Cortex of kidney (tissue), 1 donor: ENCODE measurements at places on chromosomes 2 and 18.

- no peak for DNase-seq
These were observed 20.7 kb downstream of the USP34 start for GRCh38 chr2:61450144-61450543.

GRCh38 chr18:45066210-45066609, 385.5 kb downstream of the SETBP1 start:
- DNase-seq, result no peak

GRCh38 chr2:238771639-238772038, 76.2 kb upstream of the TWIST2 start:
- DNase-seq, result no peak

GRCh38 chr2:235088496-235088921, 136.7 kb downstream of the SH3BP4 start:
- no peak for DNase-seq

DNA sequence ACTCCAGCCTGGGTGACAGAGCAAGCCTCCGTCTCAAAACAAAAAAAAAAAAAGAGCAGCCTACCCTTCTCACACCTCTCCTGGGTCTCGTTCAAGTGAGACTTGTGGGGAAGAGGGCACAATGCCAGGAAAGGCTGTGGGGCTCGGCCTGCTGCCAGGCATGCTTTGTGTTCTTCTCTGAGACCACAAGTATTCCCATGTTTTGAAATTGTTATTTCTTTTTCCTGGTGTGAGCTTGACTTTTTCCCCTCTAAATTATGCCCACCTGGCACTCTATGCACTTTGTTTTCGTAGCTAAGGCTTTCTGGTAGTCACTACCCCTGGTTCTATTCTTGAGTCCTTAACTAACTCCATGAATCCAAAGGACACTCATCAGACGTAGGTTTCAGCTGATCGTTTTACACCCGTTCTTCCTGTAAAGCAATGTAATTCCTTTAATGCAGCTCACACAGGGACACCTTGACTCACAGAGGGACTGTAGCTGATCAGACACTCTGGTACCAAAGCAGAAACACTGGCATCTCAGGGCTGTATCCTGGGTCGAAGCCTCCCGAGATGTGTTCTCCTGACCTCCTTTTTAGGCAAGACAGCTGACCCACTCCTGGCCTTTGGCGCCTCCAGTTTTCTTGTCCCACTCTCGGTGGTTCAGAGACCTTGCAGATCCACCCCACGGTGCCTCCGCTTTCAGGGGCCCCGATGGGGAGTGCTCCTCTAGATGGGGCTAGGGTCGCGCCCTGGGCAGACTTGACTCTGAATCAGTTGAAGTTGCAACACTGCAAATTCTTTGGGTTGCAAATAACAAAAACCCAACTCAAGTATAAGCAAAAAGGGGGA, 193.3 kb upstream of the AGAP1 start:
- no peak for DNase-seq

DNA sequence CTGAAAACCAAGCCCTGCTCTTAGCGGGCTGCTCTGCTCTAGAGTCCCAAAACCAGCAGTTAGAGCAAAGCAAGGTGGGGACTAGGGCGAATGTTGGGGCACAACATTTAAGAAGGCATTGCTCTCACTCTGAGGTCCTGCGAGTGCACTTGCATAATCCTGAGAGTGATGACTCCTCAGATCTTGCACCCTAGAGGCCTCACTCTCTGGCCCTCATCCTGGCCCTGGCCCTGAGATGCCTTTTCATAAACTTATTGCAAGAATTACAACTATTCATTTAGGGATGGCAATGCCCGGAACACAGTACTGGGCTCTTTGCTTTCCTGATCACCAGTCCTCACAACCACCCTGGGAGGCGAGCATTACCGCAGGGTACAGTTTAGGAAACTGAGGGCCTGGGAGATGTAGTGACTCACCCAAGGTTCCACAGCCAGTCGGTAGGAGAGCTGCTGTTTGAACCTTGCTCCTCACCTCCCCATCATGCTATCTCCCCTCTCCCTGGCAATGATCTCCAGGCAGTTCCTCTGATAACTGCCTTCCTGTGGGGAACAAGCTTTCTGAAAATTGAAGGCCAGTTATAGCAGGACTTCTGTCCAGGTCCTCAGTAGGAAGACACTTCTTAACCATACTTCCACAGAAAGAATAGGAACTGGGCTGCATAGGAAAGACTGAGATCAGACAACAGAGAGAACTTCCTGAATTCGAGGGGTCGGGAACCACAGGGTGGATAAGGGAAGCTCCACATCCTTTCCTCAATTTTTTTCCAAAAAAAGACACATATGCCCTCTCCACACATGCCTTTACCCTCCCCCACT, 91.3 kb downstream of the TNS1 start:
- DNase-seq, result no peak

DNA sequence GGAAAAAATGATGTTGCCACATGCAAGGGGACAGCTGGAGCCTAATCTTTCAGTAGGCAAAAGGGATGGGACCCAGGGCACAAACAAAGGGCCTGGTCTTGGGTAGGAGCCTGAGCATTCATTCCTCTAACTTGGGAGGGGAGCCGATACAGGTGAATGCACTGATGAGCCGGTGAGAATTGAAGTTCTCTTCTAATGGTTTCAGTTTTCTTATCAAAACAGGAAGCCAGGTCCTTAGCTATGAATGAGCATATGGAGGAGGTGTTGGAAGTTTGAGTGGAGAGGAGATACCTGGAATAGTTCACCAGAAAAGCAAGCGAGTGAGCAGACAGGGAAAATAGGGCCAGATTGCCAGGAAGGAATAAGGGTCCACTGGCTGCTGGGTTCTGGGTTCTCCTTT, 10.1 kb downstream of the DPP4 start:
- no peak for DNase-seq

DNA sequence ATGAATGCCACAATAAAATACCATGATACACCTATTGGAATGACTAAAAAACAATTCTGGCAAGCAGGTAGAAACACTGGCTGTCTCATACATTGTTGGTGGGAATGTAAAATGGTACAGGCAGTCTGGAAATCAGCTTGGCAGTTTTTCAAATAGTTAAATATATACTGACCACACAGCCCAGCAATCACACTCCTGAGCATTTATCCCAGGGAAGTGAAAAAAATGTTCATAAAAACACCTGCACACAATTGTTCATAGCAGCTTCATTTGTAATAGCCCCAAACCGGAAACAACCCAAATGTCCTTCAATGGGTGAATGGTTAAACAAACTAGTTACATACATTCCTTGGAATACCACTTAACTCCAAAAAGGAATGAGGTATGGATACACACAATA, 137.2 kb downstream of the TFCP2L1 start:
- no peak for DNase-seq

GRCh38 chr2:223270548-223270947, 218.6 kb downstream of the KCNE4 start:
- no peak for DNase-seq

DNA sequence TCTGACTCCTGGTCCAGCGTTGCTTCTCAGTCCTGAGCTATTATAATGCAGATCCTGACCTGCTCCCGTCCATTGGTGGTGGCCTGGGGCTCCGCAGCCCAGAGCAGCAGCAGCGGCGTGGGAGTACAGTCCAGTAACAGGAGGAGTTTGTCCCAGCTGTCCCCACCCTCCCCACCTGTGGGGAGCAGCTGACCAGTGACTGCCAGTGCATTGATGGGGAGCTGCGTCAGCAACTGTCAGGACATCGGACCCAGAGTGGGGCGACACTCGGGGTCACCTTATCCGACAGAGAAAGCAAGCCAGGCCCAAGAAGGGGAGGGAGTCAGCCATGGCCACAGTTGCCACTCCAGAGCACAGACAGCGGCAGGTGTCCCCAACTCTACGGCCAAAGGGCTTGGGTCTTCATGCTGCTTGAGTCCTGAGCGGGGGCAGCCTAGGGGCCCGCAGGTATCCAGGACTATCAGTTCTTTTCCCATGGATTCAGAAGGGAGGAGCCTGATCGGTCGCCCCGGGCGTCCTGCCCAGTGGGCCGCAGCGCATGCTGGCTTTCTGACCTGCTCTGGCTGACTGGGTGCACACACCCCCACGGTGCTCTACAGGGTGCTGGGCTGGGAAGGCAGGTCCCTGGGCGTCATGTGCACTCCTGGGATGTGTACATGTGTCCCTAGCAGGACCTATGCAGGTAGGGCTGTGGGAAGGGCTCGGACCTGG, 29.7 kb downstream of the DNMT3A start:
- no peak for DNase-seq

GRCh38 chr2:38187541-38188011, 111.6 kb upstream of the CYP1B1 start:
- no peak for DNase-seq

- no peak for DNase-seq
These were observed 107.8 kb downstream of the GFPT1 start for GRCh38 chr2:69279211-69279610.

DNA sequence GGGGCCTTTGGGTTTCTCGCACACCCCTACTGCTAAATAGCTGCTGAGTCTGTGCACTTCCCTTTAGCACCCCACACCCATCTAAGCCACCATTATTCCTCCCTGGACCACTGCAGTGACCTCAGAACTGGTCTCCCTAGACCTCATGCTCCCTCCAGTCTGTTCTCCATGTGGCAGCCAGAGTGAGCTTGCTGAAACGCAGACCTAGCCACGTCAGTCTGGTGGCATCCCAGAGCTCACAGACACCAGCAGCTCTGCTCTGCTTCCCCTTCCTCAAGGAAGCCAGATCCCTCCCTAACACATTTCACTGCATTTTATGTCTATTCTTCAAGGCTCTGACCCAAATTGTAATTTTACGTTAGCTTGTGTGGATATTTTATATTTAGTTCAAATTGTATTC, 144.4 kb downstream of the DYSF start:
- DNase-seq, result no peak

DNA sequence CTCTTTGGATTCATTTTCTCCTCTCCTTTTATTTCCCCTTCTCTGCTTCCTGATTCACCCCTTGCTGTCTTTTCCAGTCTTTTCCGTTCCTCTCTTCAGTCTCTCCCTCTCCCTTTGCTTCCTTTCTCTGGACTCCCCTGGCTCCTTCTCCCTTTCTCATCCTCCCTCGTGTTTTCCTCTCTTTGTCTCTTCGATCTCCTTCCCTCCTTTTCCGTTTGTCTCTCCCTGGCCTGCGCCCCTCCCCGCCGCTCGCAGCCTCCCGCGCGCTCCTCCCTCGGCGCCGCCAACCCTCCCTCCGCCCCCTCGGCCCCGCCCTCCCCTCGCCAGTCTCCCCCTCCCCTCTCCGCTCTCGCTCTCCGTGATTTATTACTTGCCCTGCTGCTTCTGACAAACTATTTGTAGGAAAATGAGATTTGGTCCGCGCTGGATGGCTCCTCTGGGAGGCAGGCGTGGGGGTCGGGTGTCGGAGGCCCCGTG, 46.0 kb upstream of the PAX8 start:
- DNase-seq, result no peak

- no peak for DNase-seq
These were observed 124.3 kb downstream of the RBMS1 start for GRCh38 chr2:160368988-160369930.

DNA sequence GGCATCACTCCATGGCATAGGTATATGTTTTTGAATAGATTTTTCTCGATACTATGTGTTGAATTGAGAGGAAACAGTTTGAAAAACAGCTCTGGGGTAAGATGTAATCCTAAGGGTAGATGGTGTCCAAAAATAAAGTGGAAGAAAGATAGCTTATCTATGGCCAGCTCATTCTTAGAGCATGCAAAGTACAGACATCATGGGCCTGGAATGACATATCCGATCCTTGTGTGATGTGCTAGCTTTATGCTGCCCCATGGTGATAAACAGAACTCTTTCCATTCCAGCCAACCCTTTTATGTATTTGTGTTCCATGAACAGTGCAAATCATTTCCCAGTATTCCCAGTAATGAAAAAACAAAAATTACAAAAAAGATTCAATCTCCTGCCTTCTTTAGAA, 390.2 kb upstream of the NXPH2 start:
- DNase-seq, result no peak

DNA sequence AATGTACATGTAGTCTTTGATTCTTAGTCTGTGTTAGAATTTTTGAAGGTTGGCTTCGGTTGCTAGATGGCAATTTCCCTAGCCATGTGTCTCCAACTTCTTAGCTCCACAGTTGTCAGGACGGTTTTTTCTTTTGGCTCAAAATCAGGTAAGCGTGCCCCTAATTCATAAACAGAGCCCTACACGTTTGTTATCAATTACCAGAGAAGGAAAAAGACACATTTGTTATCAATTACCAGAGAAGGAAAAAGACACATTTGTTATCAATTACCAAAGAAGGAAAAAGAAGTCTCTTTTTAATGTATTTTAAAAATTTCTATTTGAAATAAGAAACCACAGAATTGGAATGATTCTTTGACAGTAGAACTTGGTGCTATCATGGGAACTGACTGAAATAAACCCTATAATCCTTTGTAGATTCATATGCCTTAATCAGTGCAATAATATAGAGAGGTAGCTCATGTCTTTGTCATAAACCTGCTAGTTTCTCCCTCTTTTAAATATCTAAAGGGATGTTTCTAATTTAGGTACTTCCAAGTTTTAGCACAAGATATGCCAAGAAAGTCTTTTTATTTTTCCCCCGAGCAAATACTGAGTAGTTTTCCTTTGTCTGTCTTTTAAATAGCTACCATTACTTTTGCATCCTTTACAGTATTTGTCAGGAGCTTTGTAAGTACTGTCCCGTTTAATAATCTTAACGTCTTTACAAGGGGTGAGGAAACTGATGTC, 35.9 kb downstream of the CAMKMT start:
- DNase-seq, result no peak

DNA sequence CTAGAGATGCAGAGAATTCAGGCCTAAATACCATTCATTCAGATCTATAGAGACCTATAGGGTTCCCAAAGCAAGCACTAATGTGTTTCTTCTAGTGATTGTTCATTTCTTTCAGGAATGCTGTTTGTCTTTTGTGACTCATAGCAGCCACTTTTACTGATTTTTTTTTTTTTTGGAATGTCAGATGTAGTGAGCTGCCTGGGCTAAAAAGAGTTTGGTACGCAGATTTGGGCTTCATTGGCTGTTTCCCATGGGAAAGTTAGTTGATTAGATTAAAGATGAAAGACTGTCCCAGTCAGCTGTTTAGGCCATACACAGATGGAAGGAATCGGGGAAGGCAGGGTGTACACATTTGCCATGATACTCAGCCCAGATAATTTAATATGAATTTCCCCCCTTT, 87.6 kb downstream of the CDC42EP3 start:
- no peak for DNase-seq

DNA sequence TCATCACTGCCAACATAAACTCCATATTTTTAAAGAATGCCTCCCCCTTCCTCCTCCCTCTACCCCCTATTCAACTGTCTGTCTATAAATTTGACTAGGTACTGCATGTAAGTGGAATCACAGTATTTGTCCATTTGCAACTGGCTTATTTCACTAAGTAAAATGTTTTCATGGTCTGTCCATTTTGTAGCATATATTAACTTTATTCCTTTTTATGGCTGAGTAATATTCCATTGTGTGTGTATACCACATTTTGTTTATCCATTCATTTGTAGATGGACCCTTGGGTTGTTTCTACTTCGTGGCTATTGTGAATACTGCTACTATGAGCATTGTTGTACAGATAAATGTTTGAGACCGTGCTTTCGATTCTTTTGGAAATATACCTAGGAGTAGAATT, 10.7 kb downstream of the SEH1L start:
- no peak for DNase-seq

GRCh38 chr2:110791435-110791834, 59.1 kb downstream of the ACOXL start:
- DNase-seq, result no peak
